ENCODE measurements at places on chromosomes 16 and 17.

DNA sequence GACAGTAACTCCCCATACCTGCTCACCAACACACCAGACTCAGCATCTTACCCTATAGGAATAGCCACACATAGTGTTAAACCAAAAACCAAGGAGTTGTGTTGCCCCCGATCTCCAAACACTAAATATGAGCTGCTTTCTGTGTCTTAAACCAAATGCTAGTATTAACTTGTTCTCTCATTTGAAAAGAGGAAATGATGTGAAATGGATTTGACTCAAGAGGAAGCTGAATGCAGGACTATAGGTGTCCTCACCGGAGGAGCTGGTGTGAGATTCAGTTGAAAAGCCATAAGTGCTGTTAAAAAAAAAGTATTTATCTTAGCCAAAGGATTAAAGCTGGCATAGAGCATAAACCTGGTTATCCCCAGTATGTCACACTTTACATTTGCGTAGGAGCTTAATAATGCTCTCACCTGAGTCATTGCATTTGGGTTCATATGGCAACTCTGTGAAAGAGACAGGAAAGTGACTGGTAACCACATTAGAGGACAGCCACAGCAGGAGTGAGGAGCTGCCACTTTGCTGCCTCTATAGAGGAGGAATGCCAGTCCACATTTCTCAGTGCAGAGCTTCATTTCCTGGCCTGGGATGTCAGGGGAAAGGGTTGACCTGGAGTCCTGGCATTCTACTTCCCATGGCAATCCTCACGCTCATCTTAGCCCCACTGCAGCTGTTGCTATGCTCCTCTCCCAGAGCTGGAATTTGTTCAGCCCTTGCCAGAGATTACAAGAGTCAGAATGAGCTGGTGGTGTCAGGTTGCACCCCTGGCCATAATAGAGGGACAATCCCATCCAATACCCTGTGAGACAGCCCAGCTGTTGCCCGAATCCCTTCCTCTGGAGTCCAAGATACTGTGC is 143.3 kb upstream of the ANKFN1 start:
- no peak for DNase-seq

DNA sequence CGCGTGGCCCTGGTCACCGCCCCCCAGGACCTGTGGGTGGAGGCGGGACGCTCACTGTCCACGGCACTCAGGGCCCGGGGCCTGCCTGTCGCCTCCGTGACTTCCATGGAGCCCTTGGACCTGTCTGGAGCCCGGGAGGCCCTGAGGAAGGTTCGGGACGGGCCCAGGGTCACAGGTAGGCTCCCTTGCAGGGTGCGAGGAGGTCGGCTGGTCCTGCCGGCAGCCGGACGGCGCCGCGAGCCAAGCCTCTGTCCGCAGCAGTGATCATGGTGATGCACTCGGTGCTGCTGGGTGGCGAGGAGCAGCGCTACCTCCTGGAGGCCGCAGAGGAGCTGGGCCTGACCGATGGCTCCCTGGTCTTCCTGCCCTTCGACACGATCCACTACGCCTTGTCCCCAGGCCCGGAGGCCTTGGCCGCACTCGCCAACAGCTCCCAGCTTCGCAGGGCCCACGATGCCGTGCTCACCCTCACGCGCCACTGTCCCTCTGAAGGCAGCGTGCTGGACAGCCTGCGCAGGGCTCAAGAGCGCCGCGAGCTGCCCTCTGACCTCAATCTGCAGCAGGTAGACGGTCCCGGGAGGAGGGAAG is 1.3 kb downstream of the GUCY2D start:
- no peak for DNase-seq

DNA sequence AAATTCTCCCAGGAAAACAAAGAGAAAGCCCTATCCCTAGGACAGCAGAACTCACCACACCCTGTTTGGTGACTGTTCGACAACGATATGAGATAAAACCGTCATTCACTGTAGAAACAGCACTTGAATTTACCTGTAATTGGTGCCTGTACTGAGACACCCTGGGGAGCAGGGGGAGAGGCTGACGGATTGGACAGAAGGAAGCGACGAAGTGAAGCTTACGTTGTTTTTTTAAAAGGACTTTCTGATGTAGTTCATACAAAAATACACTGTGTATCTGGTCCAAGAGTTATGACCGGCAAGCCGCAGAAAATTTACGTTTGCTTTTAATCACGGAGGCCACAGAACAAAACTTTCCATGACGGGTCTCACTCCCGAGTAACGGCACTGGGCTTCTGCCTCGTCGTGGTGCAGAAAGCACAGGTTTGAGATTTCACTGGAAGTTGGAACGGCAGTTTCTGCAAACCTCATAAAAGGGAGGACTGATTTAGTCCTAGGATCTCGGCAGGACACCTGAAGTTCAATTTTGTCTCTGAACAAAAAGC is 9.7 kb downstream of the NXN start:
- DNase-seq = no peak

- no peak for DNase-seq
These were observed 144.1 kb downstream of the RAB11FIP4 start for GRCh38 chr17:31535581-31535981.

GRCh38 chr17:71655542-71655941 is 465.3 kb upstream of the SOX9 start:
- DNase-seq = no peak

GRCh38 chr16:69865701-69866100 is 85.4 kb upstream of the CLEC18A start:
- DNase-seq = no peak

- no peak for DNase-seq
These were observed 666.6 kb downstream of the CDH11 start for GRCh38 chr16:64455275-64455674.

DNA sequence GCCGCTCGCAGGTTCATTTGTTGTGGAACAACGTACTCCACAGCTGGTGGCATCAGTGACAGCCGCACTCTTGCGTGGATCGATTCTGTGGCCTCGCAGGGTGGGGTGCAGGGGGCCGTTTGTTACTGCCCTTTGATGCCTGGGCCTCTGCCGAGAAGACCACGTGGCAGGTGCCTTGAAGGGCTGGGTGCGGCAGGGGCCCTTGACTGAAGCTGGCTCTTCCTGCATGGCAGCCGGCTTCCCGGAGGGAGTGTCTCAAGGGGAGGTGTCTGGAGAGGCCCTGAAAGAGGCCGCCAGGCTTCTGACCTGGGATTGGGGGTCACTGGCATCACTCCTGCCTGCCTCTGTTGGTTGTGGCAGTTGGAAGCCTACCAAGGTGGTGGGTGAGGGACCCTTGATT is 43.8 kb downstream of the TBCD start:
- no peak for DNase-seq

GRCh38 chr17:57955183-57955931 is at the start of gene CUEDC1:
TSS of gene CUEDC1 (minus strand) at chr17:57955412. CDS start at chr17:57885564, 69,848 bp downstream.
- DNase-seq = peak; percentile 47

GRCh38 chr16:89588413-89589109 is 13.0 kb downstream of the CPNE7 start:
- no peak for DNase-seq

All from activated T-helper 1 cell treated with anti-CD3 and anti-CD28 coated beads, Interleukin-2, amount 50 U/mL, for 16 hours (primary cell).